ENCODE measurements at places on chromosomes 12 and 14. TPM values are rescaled to one million over a fixed set of nuclear protein-coding genes. Genes with fewer than 3 reads are reported as not detected.

NOPCHAP1 gene
- total RNA-seq: 9.7 TPM

EMC9 gene
- 8.6 TPM for total RNA-seq

- no peak for DNase-seq
Measured at GRCh38 chr12:80129895-80130530, 30.7 kb downstream of the OTOGL start.

GRCh38 chr14:22900081-22900799 lies 17.2 kb downstream of the REM2 start:
- DNase-seq: no peak

Measured in upper lobe of left lung (tissue), 6 donors.